ENCODE measurements at places on chromosomes 12 and 14. TPM values are rescaled to one million over a fixed set of nuclear protein-coding genes. Genes with fewer than 3 reads are reported as not detected.
A peak's percentile ranks its signal among the peaks of the same experiment; 100 is the strongest.

Gene WNT1
- total RNA-seq, result not detected

Gene IFNG-AS1
- not detected for total RNA-seq

Gene CLEC2A
- 0.29 TPM for total RNA-seq

Gene TOMM20L
- 0.47 TPM for total RNA-seq

Gene CCDC197
- not detected for total RNA-seq

Gene CD163
- 0.22 TPM for total RNA-seq

Gene TAS2R10
- 2.5 TPM for total RNA-seq

Gene MYO1H
- total RNA-seq, result not detected

DNA sequence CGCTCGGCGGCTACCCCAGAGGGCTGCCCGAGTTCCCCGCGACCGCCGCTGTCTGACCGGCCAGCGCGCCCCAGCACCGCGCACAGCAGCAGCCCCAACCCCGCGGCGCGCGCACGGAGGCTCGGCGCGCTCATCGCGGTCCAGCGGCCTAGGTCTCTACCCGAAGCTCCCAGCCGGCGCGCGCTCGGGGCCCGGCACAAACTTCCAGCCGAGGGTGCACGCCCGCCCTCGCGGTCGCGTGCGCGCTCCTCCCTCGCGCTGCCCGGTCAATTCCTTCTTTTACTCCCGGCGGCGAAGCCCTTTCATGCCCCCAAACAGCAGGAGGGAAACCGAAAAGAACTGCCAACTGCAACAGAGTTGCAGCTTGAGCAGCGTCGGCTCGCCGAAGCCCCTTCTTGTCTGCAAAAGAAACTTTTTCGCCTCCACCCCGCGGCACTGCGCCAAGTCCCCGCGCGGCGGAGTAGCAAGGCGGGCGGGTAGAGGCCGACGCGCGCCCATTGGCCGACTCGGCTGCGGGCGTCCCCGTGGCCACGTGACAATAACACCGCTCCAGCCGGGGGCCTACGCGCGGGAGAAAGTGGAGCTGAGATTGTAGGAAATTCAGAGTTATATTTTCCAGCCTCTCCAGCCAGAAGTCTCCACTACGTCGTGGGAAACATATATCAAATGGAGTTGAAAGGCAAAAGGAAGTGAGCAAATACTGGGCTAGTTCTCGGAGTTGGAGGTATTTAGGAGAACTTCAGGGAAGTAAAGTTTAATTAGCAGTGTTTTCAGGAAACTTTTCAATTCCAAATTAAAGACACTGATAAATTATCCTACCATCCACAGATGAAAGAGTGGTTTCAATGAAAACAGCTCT is at the start of gene LRIG3:
LRIG3 (minus strand) TSS at position 403 of the 859 bp plus-strand sequence; CDS start at position 134, 269 bp downstream.
- DNase-seq, result peak; percentile 80

GRCh38 chr12:9587987-9588600 is 19.6 kb downstream of the KLRB1 start:
- DNase-seq, result no peak

- no peak for DNase-seq
Measured at GRCh38 chr14:91332171-91332985, 85.2 kb downstream of the CCDC88C start.

GRCh38 chr14:90384543-90384911 is 12.3 kb upstream of the CALM1 start:
- no peak for DNase-seq

- no peak for DNase-seq
Measured at GRCh38 chr14:56797569-56798446, 12.5 kb downstream of the OTX2 start.

DNA sequence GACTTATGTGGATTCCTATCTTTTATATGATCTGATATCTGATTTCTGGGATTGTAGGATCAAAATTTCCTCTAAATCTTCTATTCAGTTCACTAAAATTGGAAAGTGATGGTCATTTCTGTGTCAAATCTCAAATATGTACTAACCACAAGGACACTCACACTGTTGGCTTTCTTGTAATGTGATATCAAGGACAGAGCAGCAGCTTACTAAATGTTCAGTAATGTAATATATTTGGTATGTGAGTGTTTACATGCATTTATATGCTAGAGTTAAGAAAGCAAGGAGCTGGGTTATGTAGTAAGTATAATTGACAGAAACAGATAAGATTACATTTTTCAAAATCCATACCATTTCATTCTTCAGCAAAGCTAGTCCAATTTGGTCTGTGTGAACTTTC is 16.5 kb downstream of the PUS7L start:
- DNase-seq, result no peak

DNA sequence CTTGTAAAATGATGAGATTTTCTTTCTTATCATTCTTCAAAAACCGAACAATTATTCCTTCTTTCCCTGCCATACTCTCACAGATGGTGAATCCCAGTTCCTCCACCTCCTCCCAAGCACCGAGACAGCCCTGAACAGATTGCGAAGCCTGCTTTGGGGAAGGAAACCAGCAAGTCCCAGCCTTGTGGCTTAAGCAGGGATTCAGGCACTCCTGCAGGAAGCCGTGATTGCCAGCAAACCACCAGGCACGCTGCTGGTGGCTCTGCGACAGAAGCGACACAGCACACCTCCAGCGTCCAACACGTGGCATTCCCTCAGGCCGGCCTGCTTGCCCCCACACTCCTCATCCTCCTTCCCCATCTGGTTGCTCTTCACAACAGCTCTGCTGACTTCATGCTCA is 237.7 kb downstream of the GXYLT1 start:
- no peak for DNase-seq

GRCh38 chr12:97637770-97638169 is 175.2 kb downstream of the RMST start:
- DNase-seq, result no peak

DNA sequence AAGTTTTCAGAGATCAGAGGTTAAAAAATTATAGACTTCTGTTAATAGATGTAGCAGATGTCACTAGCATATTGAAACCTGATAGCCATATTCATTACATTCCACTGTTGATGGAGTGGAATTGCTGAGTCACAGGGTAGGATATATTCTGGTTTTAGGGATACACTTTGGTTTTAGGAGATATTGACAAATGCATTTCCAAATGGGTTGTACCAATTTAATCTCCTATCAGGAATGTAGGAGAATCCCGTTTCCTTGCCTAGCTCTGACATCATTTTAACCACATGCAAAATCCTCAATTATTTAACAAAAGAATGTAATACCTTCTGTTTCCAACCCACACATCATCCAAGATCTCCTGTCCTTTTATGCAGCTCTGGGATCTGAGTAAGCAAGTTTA is 30.7 kb upstream of the ESR2 start:
- no peak for DNase-seq

- no peak for DNase-seq
Measured at GRCh38 chr14:23572836-23573235, 5.2 kb upstream of the AP1G2 start.

GRCh38 chr14:67502867-67503266 is 14.3 kb upstream of the TMEM229B start:
- no peak for DNase-seq

GRCh38 chr12:44875954-44876543 is at the start of gene NELL2:
NELL2 (minus strand) TSS chr12:44876315; CDS start chr12:44875869, 446 bp downstream.
- DNase-seq, result peak; percentile 47

Measured in mesothelial cell of epicardium (in vitro differentiated cells).